ENCODE measurements at places on chromosomes 5 and 9.
A peak's percentile ranks its signal among the peaks of the same experiment; 100 is the strongest.

GRCh38 chr5:73448463-73449136 lies at the start of gene FOXD1:
TSS of gene FOXD1 (minus strand) at chr5:73448777. CDS start at chr5:73448362, 415 bp downstream.
- peak; percentile 96 for DNase-seq

GRCh38 chr5:134177369-134178095 lies 782 bp upstream of the SKP1 start:
- no peak for DNase-seq

GRCh38 chr5:157067005-157067404 lies 8.1 kb upstream of the HAVCR1 start:
- DNase-seq = no peak

DNA sequence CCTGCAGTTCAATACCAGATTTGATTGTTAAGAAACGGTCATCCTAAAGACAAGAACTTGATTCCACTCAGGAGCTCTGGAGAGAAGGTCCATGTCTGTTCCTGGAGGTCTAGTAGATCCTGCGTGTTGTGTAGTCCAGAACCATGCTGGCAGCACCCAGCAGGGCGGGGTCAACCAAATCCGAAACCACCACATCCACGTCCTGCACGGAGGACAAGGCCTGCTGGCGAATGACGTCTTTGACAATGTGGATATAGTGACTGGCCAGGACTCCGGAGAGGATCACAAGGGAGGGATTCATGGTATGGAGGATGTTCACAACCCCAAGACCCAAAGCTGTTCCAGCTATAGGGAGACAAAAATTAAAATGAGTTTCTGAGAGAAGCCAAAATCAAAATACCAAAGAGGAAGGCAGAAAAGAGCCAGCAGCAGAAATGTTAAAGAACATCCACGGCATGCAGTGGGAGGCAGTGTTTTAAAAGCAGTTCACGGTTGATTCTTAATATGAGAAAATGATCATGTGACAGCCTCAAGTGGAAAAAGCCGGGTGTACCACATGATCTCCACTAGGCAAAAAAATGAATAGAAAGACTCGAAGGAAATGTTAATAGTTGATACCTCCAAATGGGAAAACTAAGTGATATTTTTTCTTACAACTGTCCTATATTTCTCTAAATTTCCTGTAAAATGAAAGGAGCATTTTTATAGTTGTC lies 26.7 kb downstream of the CLTA start:
- DNase-seq = no peak

DNA sequence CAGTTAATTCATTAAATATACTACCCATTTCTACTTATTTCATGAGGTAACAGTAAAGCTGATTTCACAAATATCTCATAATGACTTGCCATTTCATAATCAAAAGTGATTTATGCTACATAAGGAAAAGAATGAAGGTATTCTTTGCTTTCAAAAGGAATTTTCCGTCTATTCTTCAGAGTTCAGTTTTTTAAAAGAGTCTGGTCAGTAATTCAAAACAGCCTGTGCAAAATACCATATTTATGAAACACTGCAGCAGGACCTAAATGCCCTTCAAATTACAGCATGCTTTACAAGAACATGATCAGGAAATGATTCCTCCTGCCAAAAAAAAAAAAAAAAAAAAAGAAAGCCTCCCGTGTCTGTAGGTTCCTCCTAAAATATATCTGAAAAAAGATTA lies 154.7 kb downstream of the KIAA0825 start:
- no peak for DNase-seq

- no peak for DNase-seq
These were observed 97.7 kb downstream of the CFAP95 start for GRCh38 chr9:69918322-69918721.

GRCh38 chr5:24141046-24141445 lies 503.7 kb downstream of the CDH10 start:
- no peak for DNase-seq

DNA sequence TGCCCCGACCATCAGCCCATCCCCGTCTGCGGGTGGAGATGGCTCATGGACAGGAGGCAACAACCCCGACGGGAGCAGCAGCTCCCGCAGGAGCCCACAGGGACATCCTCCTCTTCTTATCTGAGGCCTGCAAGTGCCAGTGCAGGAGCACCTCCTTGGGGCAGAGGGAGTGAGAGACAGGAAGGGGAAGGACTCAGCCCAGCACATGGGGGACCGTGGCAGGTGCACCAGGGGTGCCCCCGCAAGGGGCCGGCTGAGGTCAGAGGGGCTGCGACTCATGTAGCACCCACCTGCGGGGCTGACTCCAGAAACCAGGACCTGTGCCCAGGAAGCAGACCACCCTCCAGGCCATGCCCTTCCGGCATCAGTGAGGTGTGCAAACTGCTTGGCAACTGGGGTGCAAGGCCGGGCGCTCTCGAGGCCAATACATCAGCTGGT lies 259.8 kb upstream of the ADAMTS16 start:
- DNase-seq = no peak

DNA sequence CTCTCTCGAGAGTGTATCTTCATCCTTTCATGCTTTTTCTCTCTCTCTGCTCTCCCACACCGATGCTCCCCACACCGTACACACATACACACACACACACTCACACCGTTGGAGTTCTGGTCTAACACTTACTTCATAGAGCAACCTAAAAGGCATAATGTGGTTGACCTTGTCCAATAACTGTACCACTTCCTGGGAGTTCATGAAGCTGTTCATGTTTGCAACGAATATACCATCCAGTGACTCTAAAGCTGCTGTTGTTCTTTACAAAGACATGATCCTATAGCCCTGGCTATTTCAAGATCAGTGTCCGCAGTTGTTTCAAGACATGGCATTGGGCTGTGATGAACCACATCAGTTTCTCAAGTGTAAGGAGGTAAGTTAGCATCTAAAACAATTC lies 10.0 kb downstream of the MEF2C start:
- DNase-seq = no peak

GRCh38 chr5:15639288-15639687 lies 139.3 kb downstream of the FBXL7 start:
- no peak for DNase-seq

DNA sequence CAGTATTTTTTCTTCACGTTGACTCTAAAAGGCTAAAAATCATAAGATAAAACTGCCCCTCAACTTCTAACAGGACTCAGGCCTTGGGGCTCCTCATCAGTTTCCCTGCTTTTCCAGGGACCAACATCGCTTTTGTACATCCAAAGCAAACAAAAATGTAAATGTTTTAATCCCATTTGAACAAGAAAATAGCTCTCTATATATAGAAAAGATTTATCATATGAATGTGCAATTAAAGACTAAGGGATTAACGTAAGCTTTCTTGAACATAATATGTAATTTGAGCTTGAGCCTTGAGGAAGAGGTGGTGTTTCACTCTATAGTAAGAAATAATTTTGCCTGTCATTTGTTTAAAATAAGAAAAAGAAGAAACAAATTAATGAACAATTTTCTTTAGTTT lies 547.2 kb upstream of the ACO1 start:
- no peak for DNase-seq

GRCh38 chr5:366541-367357 lies 45.2 kb downstream of the AHRR start:
- DNase-seq = no peak

DNA sequence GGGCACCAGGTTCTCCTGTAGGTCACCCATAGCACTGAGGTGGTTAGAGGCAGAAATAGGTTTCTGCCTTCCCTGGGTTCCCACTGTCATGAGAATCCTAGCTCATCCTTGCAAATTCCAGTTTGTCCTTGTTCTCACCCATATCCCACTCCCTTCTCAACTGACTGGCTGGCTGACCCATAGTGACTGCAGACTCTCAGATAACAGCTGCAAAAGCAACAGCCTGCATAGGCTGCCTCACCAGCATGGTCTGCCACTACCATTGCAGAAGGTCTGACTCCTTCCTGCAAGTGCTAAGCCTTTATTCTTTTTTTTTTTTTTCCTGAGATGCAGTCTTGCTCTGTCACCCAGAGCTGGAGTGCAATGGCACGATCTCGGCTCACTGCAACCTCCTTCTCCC lies 194.0 kb downstream of the SEMA6A start:
- no peak for DNase-seq

DNA sequence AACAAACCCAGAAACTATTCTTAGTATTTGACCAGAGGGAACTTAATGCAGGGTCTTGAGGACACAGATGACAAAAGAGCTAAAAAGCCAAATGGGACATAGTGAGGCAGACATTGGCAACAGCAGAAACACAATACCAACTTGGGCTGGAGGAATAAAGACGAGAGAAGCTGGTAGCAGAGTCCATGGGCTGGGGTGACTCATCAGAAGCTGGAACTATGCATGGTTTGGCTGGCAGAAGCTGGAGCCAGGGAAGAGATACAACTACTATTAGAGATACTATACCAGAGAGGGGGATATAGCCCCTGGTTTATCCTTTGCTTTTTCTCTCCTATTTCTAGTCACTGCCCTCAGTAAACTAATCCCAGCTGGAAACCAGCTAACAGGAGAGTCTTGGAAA lies 29.2 kb upstream of the DPYSL3 start:
- DNase-seq = no peak

DNA sequence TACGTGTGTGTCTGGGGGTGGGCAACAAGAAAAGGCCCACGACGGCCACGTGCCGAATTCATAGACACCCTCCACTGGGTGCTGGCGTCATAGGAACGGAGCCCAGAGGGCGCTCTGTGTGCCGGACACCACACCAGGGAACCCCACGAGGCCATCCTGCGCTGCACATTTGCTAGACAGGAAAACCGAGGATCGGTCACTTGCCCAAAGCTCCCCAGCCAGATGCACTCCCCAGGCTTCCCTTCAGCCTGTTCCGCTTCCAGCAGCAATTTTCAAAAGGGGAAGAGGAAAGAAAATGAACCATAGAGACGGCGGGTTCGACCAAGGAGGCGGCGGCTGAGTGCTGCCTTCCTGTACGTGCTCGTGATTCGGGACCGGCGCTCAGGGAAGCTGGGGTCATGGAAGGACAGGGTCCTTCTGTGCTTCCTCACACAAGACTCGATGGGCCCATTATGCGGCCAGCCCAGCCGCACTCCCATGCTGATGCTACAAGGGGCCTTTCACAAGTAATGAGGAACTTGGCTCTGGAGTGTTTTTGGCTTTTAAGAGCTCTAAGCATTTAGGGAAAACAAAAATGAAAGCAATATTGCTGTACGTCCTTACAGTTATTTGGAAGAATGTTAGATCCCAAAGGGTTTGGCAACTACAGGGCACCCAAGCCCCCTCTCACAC lies 124.6 kb upstream of the SARDH start:
- no peak for DNase-seq

DNA sequence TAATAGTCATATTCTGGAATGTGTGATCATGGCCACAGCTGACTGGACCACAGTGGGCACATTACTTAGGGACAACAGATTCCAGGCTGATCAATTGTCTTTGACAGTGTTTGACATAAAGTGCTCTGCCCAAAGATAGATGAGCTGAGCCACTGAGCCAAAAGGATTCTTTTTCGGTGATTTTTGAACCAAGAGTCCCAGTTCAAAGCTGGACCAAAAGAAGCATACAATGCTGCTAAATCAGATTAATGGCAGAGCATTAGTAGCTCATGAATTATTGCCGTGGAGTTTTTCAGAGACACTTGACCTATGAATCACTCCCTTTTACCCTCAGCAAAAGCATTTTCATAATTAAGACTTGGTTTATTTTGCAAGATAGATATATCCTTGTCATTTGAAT lies 160.6 kb downstream of the IZUMO3 start:
- DNase-seq = no peak

GRCh38 chr9:5922192-5922591 lies 31.5 kb downstream of the MLANA start:
- DNase-seq = no peak

GRCh38 chr5:28398185-28398584 lies 1359.8 kb upstream of the CDH9 start:
- DNase-seq = no peak
